Activated CD4-positive, alpha-beta memory T cell treated with anti-CD3 and anti-CD28 coated beads for 36 hours (primary cell): ENCODE measurements at places on chromosomes 11 and 22. TPM values are rescaled to one million over a fixed set of nuclear protein-coding genes. Genes with fewer than 3 reads are reported as not detected.
A peak's percentile ranks its signal among the peaks of the same experiment; 100 is the strongest.

DNA sequence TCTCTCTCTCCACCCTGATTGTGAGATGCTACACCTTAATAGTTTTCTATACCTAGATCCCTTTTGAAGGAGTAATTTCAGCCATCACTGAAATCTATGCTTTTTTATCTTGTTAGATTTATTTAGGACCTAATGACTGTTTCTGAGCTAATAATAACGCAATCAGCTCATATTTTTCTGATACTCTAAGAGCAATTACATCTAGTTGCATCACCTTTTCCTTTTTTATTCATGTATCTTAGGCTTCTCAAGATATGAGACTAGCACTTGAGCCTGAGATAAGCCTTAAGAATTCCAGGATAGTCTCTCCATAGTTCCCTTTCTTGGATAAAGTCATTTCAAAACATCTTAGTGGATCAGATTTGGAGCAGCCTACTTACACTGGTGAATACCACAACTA is 25.1 kb upstream of the CAVIN3 start:
- no peak for DNase-seq
- no peaks in the 10 kb centered on the region for H3K4me1 ChIP-seq
- peaks cover 1% of the 10 kb centered on the region for H3K27me3 ChIP-seq
- no peak overlapping the region for H3K27ac ChIP-seq
- H3K36me3 ChIP-seq, result no peaks in the 10 kb centered on the region

- no peak overlapping the region for H3K4me3 ChIP-seq
- peak; percentile 35 for DNase-seq
- no peak overlapping the region for H3K27ac ChIP-seq
- H3K27me3 ChIP-seq, result peaks cover 24% of the 10 kb centered on the region
- H3K4me1 ChIP-seq, result peaks cover 11% of the 10 kb centered on the region
Observed at GRCh38 chr11:34366522-34366921, 8.7 kb upstream of the ABTB2 start.

DNA sequence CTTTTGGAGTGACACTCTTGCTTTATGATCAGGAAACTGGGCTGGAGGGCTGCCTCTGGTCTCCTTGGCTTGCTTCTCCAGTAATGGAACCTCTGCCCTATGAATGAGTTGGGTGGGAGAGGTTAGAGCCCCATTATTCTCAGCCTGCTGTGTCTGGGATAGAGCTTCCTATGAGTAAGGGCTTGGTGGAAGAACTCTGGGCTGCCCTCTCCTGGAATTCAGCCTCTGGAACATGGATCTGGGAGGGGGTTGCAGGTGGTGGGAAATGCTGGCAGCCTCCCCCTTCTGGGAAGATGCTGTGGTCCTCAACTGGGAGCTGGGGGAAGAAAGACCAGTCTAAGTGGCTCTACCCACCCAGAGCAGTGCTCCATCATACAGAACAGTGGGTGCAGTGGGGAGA is 81.8 kb upstream of the SYN3 start:
- no peaks in the 10 kb centered on the region for H3K4me1 ChIP-seq
- H3K27me3 ChIP-seq, result no peaks in the 10 kb centered on the region
- H3K27ac ChIP-seq, result no peak overlapping the region
- H3K4me3 ChIP-seq, result no peak overlapping the region

GRCh38 chr11:118623269-118623655 is 15.8 kb downstream of the PHLDB1 start:
- H3K4me1 ChIP-seq, result peaks cover 8% of the 10 kb centered on the region
- H3K27me3 ChIP-seq, result peaks cover 16% of the 10 kb centered on the region
- H3K27ac ChIP-seq, result no peak overlapping the region
- no peaks in the 10 kb centered on the region for H3K36me3 ChIP-seq
- no peak overlapping the region for H3K4me3 ChIP-seq

GRCh38 chr11:12702999-12703453 is 28.8 kb downstream of the TEAD1 start:
- peaks cover 2% of the 10 kb centered on the region for H3K4me1 ChIP-seq
- H3K27ac ChIP-seq, result no peak overlapping the region
- no peaks in the 10 kb centered on the region for H3K36me3 ChIP-seq
- peaks cover 49% of the 10 kb centered on the region for H3K27me3 ChIP-seq

GRCh38 chr11:72863916-72864315 is 49.7 kb downstream of the ATG16L2 start:
- H3K27ac ChIP-seq, result no peak overlapping the region
- no peak for DNase-seq
- peaks cover 6% of the 10 kb centered on the region for H3K36me3 ChIP-seq
- H3K4me3 ChIP-seq, result no peak overlapping the region
- H3K4me1 ChIP-seq, result peaks cover 4% of the 10 kb centered on the region

DNA sequence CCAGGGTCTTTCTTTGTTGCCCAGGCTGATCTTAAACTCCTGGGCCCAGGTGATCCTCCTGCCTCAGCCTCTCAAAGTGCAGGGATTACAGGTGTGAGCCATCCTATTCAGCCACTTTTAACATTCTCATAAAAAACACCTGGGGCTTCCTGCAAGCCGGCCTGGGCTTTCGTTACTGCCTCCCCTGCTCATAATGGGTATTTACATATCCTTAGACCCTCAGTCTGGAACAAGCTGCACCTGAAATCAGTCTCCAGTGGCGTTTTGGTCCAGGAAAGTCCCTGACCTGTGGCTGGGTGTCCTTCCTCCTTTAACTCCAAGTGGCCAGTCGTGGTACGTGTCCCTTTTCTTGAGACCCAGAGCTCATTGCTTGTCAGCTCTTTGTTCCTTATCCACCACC is 320.7 kb downstream of the TMEM135 start:
- H3K4me1 ChIP-seq, result no peaks in the 10 kb centered on the region
- no peak overlapping the region for H3K27ac ChIP-seq
- no peak for DNase-seq

DNA sequence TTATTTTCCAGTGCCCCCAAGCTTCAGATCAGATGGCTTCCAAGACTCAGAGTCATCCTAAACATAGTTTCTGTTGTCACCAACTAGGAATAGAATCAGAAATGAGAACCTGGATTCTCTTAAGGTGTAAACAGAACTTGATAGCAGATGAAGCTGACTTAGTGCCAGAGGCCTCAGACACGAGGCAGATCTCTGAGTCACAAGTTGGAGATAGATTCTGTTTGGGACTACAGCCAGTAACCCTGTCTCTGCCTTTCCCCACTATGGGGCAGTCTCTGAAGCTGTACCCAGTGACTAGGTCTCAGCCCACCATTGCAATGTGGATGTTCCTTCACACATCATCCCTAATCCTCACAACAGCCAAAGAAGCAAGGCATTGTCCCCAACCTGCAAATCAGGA is 25.4 kb downstream of the NEU3 start:
- no peaks in the 10 kb centered on the region for H3K4me1 ChIP-seq
- H3K4me3 ChIP-seq, result no peak overlapping the region
- no peaks in the 10 kb centered on the region for H3K27me3 ChIP-seq
- DNase-seq, result no peak

GRCh38 chr11:105713696-105714095 is 103.8 kb downstream of the GRIA4 start:
- H3K4me3 ChIP-seq, result no peak overlapping the region
- no peak for DNase-seq
- H3K27me3 ChIP-seq, result no peaks in the 10 kb centered on the region
- H3K36me3 ChIP-seq, result no peaks in the 10 kb centered on the region

DNA sequence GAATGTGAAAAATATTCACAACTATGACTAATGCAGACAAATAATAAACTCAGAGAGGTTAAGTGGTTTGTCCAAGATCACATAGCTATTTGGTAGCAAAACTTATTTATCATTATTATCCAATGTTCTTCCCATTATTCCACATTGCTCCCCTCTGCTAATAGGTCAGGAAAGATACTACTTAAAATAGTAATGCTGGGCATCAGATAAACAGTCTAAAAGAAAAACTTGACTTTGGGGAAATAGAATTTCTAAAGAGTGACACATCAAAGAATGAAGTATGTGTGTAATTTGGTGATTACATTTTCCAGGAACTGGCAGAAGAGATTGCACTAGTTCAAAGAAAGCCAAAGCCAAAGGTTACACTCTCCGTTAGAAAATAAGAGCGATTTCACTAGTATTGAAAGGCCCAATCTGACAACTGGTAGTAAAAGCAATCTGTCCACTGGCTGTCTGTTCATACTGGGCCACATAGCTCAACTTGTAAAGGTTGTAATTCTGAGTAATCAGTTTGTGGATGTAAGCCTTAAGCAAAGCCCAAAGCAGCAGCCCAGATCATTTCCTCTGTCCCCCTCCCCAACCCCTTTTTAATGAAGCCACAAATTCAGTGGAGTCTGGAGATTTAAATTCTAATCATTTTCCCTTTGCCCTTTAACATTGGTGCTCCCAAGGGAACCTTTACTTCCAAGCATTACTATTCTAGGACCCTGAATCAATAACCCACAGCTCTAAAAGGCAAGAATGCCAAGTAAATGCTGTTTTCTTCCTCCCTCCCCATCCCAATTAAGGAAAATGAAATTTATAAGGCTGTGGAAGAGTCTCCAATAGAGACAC is 283.5 kb downstream of the TTC28 start:
- peak overlapping the region; percentile 13 for H3K27ac ChIP-seq
- no peak for DNase-seq
- no peaks in the 10 kb centered on the region for H3K36me3 ChIP-seq
- H3K27me3 ChIP-seq, result peaks cover 5% of the 10 kb centered on the region
- H3K4me3 ChIP-seq, result no peak overlapping the region
- peaks cover 4% of the 10 kb centered on the region for H3K4me1 ChIP-seq

GRCh38 chr11:61736310-61736709 is 16.1 kb upstream of the MYRF start:
- no peak for DNase-seq
- H3K27ac ChIP-seq, result no peak overlapping the region
- no peak overlapping the region for H3K4me3 ChIP-seq
- H3K36me3 ChIP-seq, result no peaks in the 10 kb centered on the region

DNA sequence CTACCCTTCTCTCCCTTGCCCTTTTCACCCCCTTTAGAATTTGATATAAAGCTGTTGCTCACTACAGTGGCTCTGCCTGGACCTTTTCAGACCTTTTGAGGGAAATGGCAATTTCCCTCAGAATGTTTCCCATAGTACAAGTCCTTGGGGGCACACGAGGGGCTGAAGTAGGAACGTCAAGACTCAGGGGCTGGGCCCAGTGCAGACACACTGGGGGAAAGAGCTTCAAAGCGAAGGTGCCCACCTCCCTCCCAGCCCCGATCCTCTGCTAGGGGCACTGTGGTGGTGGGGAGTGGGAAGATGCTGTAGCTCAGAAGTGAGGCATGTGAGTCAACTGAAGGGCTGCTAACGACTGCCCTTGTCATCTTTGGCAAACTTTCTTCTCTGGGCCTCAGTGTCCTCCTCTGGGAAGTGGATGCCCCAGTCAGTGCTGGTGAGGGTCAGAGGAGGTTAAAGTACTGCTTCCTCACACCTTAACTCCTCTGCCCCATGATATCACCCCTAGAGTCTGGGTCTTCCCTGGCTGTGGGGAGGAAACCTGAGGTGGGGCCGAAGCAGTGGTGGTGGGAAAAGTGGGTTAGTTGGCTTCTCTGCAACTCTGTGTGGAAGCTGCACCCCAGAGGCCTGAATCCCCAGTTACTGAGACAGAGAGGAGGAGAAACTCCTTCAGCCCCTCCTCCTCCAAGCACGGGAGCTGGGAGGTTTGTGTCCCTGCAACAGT is 425.3 kb upstream of the B3GAT1 start:
- no peaks in the 10 kb centered on the region for H3K36me3 ChIP-seq
- no peak overlapping the region for H3K27ac ChIP-seq
- H3K4me3 ChIP-seq, result no peak overlapping the region
- peaks cover 10% of the 10 kb centered on the region for H3K27me3 ChIP-seq

DNA sequence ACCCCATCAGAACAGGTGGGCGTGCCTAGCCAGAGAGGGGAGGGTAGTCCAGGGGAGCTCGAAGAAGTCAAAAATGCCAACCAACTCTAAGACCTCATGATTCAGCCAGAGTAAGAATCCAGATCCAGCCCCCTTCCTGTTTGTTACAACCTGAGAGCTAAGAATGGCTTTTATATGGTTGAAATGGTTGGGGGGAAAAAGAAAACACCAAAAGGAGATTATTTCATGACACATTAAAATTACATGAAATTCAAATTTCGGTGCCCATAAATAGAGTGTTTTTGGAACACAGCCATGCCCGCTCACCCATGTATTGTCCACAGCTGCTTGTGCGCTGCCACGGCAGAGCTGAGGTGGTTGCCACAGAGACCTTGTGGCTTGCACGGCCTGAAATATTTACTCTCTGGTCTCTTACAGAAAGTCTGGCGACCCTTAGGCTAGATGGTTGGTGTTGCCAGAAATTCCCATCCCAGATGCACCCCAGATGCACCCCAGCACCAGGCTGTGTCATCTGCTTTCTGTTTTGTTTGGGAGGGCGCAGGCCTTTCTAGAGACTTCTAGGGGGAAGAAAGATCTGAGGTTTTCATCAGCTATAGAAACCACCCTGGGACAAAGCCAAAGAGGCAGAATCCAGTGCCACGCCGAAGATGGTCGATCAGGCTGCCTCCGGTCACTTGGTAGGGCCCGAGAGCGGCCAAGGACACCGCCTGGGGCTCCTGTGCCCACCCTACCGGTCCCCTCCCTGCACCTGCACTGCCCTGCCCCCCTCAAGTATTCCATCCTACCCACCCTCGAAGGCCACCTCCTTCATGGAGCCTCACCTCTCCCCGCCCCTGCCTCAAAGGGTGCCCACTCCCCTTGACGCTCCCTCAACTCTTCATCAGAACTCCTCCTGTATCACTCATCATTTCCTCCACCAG is 80.2 kb downstream of the DSCAML1 start:
- no peak overlapping the region for H3K4me3 ChIP-seq
- no peak for DNase-seq
- no peak overlapping the region for H3K27ac ChIP-seq
- H3K36me3 ChIP-seq, result no peaks in the 10 kb centered on the region
- H3K4me1 ChIP-seq, result no peaks in the 10 kb centered on the region
- peaks cover 14% of the 10 kb centered on the region for H3K27me3 ChIP-seq

CECR2 gene
- total RNA-seq, result not detected

RIMBP3C gene
- not detected for total RNA-seq

MAJIN gene
- 0.82 TPM for total RNA-seq

OR51I2 gene
- not detected for total RNA-seq

CCDC73 gene
- not detected for total RNA-seq

DTX4 gene
- 0.05 TPM for total RNA-seq

TMEM132A gene
- total RNA-seq, result 3.3 TPM

MUC5AC gene
- not detected for total RNA-seq

STX5 gene
- 29.2 TPM for total RNA-seq
